Hair follicle dermal papilla cell (primary cell): ENCODE measurements at places on chromosomes 5 and 9. TPM values are rescaled to one million over a fixed set of nuclear protein-coding genes. Genes with fewer than 3 reads are reported as not detected.

SPATA31C1 gene
- not detected in 2 replicates for total RNA-seq

BNC2 gene
- 42.2 and 43.1 TPM in 2 replicates for total RNA-seq

NUTM2G gene
- total RNA-seq = not detected in 2 replicates

ITGA2 gene
- total RNA-seq = 4.5 and 6.3 TPM in 2 replicates

PURA gene
- total RNA-seq = 28.3 and 32.5 TPM in 2 replicates

STC2 gene
- total RNA-seq = 553 and 581 TPM in 2 replicates

KCNV2 gene
- total RNA-seq = not detected in 2 replicates

TAF11L12 gene
- not detected in 2 replicates for total RNA-seq

MYOT gene
- total RNA-seq = not detected in 2 replicates

ADAMTS2 gene
- total RNA-seq = 21.1 and 29.5 TPM in 2 replicates

RNF224 gene
- total RNA-seq = 0.16 TPM in 1 of 2 replicates, not detected in the other

DIPK1B gene
- 0.12 TPM in 1 of 2 replicates, not detected in the other for total RNA-seq

CATSPER3 gene
- not detected in 2 replicates for total RNA-seq

CNTNAP3B gene
- under 0.01 TPM in 1 of 2 replicates, not detected in the other for total RNA-seq

ARHGEF37 gene
- 1.9 and 2.4 TPM in 2 replicates for total RNA-seq

SLC6A3 gene
- not detected in 2 replicates for total RNA-seq

IL5 gene
- not detected in 2 replicates for total RNA-seq

WWC1 gene
- total RNA-seq = 2.6 and 3.6 TPM in 2 replicates

OR1Q1 gene
- total RNA-seq = 0.36 and 0.65 TPM in 2 replicates

LIX1 gene
- not detected in 2 replicates for total RNA-seq

C5orf58 gene
- total RNA-seq = not detected in 2 replicates

DCTN3 gene
- total RNA-seq = 58.1 and 78.7 TPM in 2 replicates

LOX gene
- total RNA-seq = 117 and 156 TPM in 2 replicates

RPS14 gene
- total RNA-seq = 1,105 and 1,795 TPM in 2 replicates

PHYHD1 gene
- total RNA-seq = 8.8 and 17.7 TPM in 2 replicates

PCDHGA10 gene
- 16.7 and 19.1 TPM in 2 replicates for total RNA-seq

SPATA31E1 gene
- total RNA-seq = not detected in 2 replicates

SEC16A gene
- 43.7 and 53.5 TPM in 2 replicates for total RNA-seq

SMC2 gene
- 5.8 and 6.3 TPM in 2 replicates for total RNA-seq

POU4F3 gene
- not detected in 2 replicates for total RNA-seq

PRELID2 gene
- 10.4 and 10.9 TPM in 2 replicates for total RNA-seq

ACOT12 gene
- not detected in 2 replicates for total RNA-seq

PLAC8L1 gene
- not detected in 2 replicates for total RNA-seq

SAXO1 gene
- total RNA-seq = under 0.01 TPM in 2 replicates

PGGT1B gene
- 13.1 and 21.1 TPM in 2 replicates for total RNA-seq

NMUR2 gene
- not detected in 2 replicates for total RNA-seq

DOCK8 gene
- 0.12 and 0.16 TPM in 2 replicates for total RNA-seq

LCN1 gene
- not detected in 2 replicates for total RNA-seq

CACFD1 gene
- total RNA-seq = 12.1 and 13.3 TPM in 2 replicates

PIP5KL1 gene
- 2.9 and 4.7 TPM in 2 replicates for total RNA-seq

PRRT1B gene
- total RNA-seq = not detected in 2 replicates

LCN6 gene
- total RNA-seq = not detected in 2 replicates

ORM2 gene
- not detected in 2 replicates for total RNA-seq

BARHL1 gene
- total RNA-seq = not detected in 2 replicates

RAD23B gene
- total RNA-seq = 337 and 364 TPM in 2 replicates

COL23A1 gene
- total RNA-seq = 14.7 and 26.0 TPM in 2 replicates

ALDH7A1 gene
- 24.7 and 33.5 TPM in 2 replicates for total RNA-seq

IL9 gene
- not detected in 2 replicates for total RNA-seq

BTNL9 gene
- not detected in 2 replicates for total RNA-seq

MRPL36 gene
- 16.7 and 30.0 TPM in 2 replicates for total RNA-seq

FAM151B gene
- total RNA-seq = 10.1 and 14.3 TPM in 2 replicates
